ENCODE measurements at places on chromosomes 2 and 18.

- no peak for DNase-seq
These were observed 38.9 kb upstream of the MGAT4A start for GRCh38 chr2:98769784-98770183.

DNA sequence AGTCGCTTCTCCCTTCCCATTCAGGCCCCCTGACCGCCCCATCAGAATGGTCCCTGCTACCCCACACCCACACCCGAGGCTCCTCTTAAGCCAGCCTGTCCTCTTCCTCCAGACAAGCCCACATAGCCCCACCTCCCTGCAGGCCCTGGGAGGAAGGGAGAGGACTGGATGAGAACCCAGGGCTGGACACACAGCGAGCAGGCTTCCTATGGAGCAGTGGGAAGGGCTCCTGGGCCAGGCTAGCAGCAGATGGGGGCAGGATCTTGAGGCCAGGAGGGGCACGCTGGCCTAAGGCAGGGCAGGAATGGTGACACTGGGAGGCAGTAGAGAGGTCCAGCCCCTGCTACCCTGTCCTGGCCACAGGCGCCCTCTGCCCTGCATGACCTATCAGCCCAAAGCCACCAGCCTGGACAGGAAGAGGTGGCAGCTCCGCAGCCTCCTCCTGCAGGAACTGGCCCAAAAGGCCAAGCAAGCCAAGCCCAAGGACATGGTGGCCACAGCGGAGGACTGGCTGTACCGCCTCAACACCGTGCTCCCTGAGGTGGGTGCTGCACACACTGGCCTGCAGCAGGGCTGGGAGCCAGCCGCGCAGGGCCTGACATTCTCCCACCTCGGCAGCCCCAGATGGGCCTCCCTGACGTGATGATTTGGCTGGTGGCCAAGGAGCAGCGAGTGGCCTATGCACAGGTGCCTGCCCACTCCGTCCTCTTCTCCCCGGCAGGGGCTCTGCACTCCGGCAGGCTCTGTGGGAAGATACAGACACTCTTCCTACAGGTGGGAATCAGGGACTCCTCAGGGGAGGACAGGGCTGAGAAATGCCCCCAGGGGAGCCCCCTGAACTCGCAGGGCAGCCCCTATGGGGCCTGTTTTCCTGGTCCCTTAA lies 43.3 kb downstream of the FER1L5 start:
- DNase-seq, result no peak

GRCh38 chr2:142750858-142751257 lies 126.6 kb upstream of the KYNU start:
- DNase-seq, result no peak

DNA sequence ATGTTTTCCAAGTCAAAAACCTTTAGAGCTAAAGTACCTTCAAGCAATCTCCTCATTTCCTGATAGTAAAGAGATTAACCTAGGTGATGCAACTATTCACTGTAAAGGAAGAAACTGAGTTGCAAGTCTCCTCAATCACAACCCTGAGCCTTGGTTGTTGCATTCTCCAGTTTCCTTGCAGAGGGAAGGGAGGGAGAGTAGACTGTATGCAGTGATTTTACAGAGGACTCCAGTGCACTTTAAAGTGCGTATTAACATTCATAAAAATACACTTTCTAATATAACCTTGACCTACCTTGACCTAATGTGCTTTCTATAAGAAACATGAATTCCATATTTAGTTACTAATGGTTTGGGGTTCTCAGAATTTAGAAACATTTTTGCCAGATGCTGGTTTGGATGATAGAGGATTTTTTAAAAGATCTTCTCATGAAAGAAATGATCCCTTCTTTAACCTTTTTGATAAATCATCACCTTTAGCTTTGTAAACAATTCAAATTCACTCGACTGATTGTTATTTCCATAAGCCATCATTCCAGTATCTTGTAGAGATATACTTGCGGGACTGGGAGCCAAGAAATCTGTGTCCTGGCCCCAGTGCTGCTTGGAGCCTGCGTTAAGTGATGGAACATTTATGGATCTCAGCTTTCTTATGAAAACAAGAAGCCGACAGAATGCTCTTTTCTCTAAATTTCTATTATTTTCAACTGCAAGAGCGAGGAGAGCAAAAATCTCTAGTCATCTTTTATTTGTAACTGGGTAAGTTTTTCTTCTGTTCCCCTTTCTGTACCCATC lies 228.3 kb downstream of the ZNF521 start:
- no peak for DNase-seq

GRCh38 chr2:86632672-86633071 lies 9.0 kb upstream of the RNF103 start:
- no peak for DNase-seq

DNA sequence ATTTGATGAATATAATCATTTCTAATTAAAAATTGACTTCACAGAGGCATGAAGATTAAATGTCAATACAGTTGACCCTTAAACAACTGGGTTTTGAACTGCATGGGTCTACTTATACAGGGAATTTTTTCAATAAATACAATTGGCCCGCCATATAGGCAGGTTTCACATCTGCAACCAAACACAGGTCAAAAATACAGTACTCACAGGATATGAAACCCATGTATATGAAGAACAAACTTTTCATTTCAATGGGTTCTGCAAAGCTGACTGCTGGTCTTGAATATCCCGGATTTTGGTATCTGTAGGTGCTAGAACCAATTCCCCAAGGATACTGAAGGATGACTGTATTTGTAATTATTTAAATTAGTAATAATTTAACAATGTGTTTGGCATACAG lies 555.6 kb downstream of the EPHA4 start:
- no peak for DNase-seq

GRCh38 chr2:172085460-172086159 lies at the start of gene DLX1:
TSS of gene DLX1 (plus strand) at chr2:172085507. CDS start at chr2:172085678, 171 bp downstream.
- no peak for DNase-seq

DNA sequence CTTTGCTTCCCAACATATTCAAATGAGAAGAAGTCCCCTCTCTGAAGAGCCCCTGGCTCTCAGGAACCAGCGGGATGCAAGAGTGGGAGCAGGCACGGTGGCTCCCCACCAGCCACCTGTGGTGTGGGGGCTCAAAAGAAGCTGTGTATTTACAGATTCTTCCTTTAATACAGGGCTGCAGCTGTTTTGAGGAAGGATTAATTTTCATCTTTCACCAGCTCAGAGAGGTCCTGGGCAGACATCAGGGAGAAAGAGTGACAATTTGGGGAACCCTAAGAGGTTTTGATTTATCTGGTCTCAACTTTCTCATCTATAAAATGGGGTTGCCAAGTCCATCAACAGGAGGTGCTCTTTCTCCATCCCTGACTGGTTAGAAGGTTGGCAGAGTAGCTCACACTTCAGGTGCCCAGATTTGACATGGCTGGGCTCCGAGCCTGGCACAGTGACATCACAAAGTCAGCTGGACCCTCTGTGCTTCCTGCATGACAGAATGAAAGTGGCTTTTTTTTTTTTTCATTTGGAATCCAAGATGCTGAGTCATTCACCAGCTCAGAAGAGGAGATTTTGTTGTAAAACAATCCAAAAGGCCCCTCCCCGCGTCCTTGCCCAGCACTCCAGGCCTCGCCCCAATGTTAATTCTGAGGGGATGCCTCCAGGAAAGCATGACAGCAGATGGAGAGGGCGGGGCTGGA lies 15.5 kb upstream of the SIX2 start:
- peak; percentile 99 for DNase-seq

DNA sequence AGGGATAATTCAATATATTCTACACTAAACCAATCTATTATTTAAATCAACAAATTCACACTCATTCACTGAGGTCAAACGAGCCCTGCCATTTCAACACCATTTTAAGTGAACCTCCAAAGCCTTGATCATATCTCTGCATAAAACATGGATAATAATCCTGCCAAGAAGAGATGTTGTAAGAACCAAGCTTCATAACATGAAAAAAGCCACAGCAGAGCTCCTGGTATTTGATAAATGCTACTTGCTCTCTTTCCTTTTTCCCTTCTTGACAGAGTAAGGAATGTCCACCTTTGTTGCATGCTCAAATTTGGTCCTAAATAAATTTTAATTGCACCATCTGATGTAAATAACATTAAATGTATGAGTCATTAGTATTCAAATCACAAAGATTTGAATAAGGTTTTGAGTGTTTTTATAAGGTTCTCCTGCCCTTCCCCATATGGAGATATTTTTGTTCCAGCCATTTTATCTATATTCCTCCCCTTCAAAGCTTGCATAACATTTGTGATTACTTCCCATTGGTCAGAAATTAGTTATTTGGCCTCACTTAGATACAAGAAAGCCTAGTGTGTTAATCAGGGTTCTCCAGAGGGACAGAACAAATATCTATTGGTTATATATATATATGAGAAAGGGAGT lies 318.8 kb downstream of the RND3 start:
- DNase-seq, result no peak

DNA sequence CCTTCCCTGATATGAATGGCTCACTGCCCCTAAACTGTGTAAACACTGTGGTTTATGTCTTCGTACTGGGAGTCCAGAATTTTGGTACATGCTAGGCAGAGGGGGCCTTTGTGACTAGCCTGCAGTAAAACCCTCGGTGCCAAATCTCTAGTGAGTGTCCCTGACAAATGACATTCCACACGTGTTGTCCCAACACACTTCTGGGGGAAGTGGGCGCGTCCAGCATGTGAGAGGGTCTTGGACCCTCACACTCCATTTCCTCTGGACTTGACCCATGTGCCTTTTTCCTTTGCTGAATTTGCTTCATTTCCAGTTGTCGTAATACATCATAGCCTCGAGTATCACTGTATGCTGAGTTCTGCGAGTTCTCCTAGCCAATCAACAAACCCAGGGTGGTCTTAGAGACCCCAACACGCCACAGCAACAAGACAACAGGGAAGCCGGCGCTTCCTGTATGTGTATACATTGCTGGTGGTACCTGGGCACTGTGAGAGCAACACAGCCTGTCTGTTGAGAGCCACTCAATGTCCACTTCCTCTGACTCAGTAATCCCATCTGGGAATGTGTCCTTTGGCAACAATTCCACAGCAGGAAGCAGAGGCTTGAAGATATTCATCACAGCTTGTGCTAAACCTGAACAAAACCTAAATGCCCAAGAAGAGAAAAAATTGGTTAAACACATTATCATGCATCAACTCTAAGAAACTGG lies 26.9 kb upstream of the SLC66A3 start:
- DNase-seq, result peak; percentile 82

DNA sequence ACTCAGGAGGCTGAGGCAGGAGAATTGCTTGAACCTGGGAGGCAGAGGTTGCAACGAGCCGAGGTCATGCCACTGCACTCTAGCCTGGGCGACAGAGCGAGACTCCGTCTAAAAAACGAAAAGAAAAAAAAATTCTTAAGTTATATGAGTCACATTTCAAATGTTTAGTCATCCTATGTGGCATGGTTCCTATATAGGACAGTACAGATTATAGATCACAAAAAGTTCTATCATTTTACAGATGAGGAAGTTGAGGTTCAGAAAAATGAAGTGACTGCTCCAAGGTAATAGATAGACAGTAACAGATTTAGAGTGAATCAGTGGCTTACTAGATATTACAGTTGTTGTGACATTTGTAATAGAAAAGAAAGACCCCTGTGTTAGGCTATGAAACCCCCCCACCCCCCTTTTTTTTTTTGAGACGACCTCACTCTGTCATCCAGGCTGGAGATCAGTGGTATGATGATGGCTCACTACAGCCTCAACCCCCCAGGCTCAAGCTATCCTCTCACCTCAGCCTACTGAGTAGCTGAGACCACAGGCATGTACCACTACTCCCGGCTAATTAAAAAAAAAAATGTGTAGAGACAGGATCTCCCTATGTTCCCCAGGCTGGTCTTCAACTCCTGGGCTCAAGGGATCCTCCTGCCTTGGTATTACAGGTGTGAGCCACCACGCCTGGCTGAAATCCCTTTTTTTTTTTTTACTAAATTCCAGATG lies 22.7 kb downstream of the PTPN4 start:
- peak; percentile 28 for DNase-seq

- no peak for DNase-seq
These were observed 75.7 kb downstream of the CHST9 start for GRCh38 chr18:27109451-27109850.

GRCh38 chr2:64354857-64355680 lies 98.9 kb upstream of the LGALSL start:
- DNase-seq, result peak; percentile 94

DNA sequence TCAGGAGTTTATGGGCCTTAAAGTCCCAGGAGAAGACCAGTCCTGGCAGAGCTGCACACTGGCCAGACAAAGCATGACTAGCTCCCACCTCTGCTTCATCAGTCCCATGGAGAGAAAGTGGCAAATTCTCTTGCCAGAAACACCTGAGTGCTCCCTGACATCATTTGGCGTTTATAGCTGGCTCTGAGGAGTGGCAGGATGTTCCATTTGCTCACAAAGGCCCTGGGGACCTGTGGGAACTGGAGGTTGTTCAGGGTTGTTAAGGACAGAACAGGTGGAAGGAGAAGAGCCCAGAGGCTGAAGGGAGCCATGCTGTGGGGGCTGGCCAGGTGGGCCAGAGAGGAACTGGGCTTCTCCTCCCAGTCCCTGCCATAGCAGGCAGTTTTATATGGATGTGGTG lies 56.1 kb downstream of the RPL37A start:
- no peak for DNase-seq

- DNase-seq, result no peak
These were observed 499.0 kb downstream of the CPS1 start for GRCh38 chr2:211055438-211055837.

DNA sequence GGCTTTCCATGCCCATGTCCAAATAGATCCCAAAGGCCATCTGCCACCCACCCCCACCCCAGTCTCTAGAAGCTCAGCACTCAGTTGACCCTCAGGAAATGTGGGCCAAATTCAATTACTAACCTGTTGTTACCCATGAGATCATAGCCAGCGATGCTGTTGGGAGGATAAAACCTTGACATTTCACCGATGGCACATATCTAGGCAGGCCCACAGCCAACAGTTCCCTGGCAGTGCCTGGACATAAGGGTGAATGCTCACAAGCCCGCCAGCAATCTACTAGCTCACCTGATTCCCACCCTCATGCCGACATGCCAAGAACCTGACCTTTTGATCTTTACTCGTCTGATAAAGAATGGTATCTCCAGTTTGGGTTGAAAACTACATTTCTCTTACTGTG lies 11.8 kb upstream of the ACOXL start:
- DNase-seq, result no peak

DNA sequence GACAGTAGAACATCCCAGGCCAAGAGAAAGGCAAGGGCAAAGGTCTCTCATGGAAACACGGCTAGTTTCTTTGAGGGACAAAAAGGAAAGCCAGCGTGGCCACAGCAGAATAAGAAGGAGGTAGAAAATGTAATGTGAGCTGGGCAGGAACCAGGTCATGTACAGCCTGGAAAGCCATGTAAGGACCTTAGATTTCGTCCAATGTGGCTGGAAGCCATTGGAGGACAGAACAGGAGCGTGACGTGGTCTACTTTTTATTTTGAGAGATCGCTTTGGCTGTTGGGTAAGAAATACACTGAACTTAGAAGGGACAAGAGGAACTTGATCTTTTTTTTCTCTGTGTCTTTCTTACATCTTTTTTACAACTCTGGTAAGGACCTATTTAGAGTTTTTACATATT lies 57.8 kb upstream of the ANKRD44 start:
- no peak for DNase-seq

DNA sequence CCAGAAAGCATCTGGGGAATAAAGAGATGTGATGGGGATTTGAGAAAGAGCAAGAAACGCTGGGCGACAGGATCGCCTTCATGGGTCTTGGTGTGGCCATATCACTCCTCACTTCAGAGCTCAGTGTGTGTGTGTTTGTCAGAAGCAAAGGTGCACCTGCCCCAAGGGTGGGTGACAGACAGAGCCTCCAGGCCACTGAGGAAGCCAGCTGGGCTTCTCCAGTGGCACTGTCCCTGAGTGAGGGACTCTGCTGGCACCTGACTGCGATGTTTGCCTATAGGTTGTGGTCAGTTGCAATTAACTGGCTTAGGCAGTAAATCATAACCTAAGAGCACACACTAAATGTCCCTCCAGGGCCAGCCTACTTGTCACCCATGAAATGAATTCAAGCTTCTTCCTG lies 23.5 kb upstream of the GNAL start:
- DNase-seq, result no peak

- DNase-seq, result no peak
These were observed 215.3 kb downstream of the SH3RF3 start for GRCh38 chr2:109344270-109344805.
